Neuronal stem cell (in vitro differentiated cells): ENCODE measurements at places on chromosomes 7 and 10.

- DNase-seq, result no peak
Observed at GRCh38 chr10:78821052-78821451, 247.7 kb upstream of the ZMIZ1 start.

DNA sequence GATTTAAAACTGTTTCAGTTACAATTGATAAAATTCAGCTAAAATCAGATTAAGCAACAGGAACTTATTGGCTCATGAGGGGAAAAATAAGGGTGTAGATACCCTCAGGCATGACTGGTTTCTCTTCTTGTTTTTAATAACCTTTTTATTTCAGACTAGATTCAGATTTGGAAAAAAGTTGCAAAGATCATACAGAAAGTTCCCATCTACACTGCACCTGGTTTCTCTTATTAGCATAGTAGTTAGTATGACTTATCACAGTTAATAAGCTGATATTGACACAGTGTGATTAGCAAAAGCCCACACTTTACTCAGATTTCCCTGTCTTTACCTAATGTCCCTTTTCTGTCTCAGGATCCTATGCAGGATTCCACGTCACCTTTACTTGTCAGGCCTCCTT, 53.3 kb downstream of the HTR5A start:
- no peak for DNase-seq

DNA sequence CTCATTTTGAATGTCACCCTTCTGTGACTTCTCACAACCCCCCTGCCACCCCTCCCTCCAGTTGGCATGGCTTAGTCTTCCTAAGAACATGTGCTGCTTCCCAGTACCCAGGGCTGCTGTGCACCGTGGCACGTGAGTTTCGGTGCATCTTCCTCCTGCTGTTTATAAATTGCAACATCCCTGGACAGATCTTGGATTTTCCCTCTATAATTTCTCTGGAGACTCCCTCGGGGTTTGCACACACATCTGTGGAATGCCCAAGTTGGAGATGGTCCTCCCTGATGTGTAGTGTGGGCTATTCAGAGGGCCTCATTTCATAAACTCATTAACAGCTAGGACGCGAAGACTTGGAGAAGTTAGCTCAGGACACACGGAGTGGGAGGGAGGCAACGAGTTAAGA, 52.9 kb downstream of the IKZF1 start:
- no peak for DNase-seq

DNA sequence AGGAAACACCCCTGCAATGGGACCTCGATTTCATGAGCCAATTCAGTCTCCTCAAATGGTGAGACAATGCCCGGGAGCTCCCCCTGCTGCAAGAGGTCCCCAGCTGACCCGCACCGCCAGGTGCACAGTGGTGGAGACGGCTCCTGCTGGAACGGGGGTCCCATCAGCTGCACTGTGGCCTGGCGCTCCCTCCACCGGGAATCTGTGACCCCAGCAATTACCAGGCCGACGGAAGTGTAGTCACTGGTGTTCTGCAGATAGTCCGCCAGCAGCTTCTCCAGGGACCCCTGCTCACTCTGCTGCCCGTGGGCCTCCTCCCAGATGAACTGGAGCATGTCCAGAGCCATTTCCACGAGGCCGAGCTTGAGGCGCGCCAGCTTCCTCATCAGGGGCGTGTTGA, 64.9 kb upstream of the NKX6-2 start:
- DNase-seq, result no peak

GRCh38 chr10:107924458-107924857, 760.0 kb upstream of the SORCS1 start:
- DNase-seq, result no peak

- no peak for DNase-seq
Observed at GRCh38 chr7:95897557-95898251, 125.3 kb downstream of the DYNC1I1 start.

DNA sequence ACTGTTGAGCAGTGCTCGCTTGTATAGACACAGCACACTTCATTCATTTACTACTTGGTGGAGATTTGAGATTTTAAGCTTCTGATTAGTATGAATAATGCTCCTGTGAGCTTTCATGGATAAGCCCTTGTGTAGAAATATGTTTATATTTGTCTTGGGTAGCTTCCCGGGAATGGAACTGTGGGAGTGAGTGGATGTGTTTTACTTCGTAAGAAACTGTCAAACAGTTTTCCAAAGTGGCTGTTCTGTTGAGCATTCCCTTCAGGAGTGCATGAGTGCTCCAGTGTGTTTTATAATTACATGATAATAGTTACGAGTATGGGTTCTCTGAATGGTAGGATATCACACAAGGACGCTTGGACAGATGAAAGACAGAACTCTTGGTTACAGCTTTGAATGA, 49.4 kb downstream of the VWC2 start:
- no peak for DNase-seq

- peak; percentile 70 for DNase-seq
Observed at GRCh38 chr7:37201003-37201875, 247.4 kb downstream of the ELMO1 start.

DNA sequence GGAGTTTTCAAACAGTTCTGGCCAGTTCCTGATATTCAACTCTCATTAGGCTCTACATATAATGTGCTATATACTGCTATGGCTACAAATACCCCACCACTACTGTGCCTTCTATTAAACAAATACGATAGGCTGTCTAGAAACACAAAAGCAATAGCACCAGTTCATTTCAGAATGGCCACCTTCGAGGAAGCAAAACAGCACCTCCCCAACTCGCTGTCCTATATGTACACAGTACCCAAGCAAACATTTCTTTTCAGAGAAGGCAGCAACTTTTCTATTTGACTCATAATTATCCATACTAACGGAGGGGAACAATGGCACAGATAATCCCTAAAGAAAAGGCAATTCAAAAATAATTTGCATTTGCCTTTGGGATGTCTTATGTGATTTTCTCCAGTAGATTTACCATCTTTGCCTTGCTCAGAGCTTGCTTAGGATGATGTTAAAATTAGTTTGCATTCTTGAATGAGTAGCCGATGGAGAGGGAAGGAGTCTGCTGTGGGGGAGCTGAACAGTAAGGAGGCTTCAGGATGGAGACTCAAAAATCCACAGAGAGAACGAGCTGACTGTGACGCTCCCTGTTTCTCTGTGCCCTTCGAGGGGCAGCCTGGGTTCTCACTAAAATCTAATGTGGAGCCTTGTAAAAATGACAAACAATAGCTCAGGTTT, 218.7 kb downstream of the FANK1 start:
- no peak for DNase-seq

DNA sequence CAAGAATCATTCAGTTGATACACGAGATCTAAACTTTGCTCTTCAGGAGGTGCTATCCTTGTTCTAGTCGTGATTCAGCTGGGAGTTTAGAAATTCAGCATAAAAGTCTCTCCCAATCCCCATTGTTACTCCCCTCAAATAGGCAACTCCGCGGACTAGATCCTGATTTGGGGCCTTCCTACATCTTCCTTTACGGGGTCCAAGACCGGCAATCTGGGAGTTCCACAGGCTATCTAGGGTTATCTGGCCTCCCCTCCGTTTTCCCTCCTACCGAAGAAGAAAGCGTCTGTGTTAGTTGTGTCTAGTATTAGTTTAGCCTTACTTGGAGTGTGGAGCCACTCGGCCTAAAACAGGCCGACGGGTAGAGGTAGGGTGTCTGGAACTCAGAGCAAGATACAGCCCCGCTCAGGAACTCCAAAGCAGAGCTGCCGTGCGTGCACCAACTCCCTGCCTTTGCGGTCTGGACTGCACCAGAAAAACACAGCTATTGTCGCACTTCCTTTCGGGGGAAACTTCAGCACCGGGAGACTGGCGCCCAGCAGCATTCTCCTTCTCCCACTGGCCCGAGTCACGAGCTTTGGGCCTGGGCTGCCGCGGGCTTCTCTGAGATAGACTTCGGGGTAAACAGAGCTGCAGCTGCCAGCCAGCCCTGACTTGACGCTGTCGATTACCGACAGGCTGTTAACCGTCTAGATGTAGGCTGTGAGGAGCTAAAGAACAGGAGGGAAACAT, 1.5 kb upstream of the DLX5 start:
- DNase-seq, result peak; percentile 27

GRCh38 chr10:95356-96115, 39.7 kb upstream of the ZMYND11 start:
- no peak for DNase-seq

- DNase-seq, result no peak
Observed at GRCh38 chr10:6363511-6363910, 160.8 kb downstream of the PFKFB3 start.

GRCh38 chr10:87865241-87865881, 1.9 kb downstream of the PTEN start:
- DNase-seq, result no peak

GRCh38 chr7:153386556-153386955, 627.0 kb downstream of the ACTR3B start:
- DNase-seq, result no peak

GRCh38 chr10:110647136-110647430, 2.9 kb downstream of the RBM20 start:
- DNase-seq, result no peak

DNA sequence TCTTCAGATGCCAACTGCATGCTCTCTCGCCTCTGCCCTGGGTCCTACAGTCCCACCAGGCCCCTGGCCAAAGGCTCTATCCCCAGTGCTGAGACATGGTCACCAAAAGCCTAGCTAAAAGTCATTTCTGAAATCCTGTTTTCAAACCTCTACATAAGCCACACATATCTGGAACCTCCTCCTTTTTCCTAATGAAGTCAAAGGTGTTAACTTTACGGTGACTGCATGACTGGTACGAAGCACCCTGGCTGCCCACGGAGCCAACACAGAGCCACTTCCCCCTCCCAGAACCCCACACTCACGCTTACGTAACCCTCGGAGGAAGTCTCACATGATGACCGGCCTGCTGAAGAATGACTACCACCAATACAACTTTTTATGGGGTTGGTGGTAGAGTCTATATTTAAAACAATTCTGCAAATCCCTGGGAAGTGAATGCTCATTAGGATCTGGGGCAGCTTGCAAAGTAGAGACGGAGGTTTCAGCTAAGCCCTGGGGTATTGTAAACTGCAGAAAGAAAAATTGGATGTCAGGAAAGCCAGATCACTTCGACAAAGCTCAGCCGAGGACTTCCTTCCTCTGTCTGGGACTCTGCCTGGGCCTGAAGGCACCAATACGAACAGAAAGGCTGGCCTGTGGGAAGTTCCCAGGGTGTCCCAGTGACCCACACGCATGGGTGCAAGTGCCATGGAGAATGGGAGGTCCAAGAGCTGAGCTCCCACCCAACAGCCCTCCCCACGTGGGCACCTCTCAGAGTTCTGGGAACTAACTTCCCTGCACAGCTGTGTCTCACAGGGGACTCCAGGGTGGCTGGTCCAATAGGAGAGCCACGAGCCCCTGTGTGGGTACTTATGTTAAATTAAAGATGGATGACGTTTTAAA, 50.7 kb downstream of the PDGFA start:
- no peak for DNase-seq

DNA sequence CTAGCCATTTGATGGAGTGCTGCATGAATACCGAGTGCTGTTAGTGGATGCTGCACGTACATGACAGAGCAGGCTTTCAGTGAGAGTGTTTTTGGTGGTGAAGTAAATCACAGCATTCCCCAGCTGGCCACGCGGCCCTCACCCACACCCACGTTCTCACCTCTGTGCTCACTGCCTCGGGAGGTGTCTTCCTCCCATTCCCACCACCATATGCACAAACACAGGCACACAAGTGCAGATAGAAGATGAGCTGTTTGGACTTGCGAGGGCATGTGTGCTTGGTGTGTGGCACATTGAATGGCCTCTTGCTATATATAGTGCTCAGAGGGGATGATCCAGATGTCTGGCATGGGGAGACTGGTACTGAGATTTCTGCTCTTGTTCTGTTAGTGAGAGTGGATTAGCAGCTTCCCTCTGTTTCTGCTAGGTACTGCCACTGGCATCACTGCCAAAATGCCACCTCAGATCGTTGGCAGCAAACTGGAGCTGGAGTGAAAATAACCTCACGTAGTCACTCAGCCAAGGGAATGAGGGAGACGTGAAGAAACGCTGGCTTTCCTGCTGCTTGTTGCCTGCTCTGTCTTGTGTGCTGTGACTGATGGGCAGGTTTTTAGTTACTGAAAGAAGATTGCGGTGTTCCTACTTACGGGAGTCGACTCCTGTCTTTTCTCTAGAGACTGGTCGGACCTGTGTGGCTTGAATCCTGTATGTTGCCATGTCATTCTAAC, 19.1 kb downstream of the DNAJB6 start:
- DNase-seq, result no peak

- DNase-seq, result no peak
Observed at GRCh38 chr10:44995914-44996669, 4.6 kb upstream of the ZNF22 start.

- no peak for DNase-seq
Observed at GRCh38 chr10:120929166-120929565, 78.0 kb downstream of the WDR11 start.

- no peak for DNase-seq
Observed at GRCh38 chr10:51168086-51168815, 94.0 kb downstream of the PRKG1 start.

- no peak for DNase-seq
Observed at GRCh38 chr7:150733482-150734095, 3.6 kb upstream of the GIMAP5 start.

GRCh38 chr7:2796358-2797352, 47.5 kb downstream of the GNA12 start:
- no peak for DNase-seq
